ENCODE measurements at places on chromosomes 7 and 10.

GRCh38 chr10:84214612-84215235 is 10.6 kb downstream of the LRIT2 start:
- no peak for DNase-seq

- DNase-seq: no peak
Observed at GRCh38 chr10:120051671-120052070, 159.1 kb downstream of the SEC23IP start.

DNA sequence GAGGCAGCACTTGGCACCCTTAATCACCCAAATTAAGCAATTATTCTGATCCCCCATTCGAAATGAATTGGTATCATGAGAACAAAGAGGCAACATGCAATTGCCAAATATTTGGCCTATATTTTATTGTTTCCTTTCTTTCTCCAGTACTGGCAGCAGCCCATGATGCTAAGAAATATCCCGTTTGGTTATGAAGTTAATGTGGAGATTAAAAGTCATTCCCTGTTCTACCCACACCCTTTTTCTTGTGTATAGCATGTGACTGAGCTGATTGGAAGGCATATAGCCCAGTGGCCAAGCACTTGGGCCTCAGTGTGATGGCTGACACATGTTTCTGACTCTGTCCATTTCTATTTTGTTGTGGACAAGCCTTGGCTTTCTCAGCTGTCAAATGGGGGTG is 692.3 kb upstream of the GALNT17 start:
- DNase-seq: no peak

DNA sequence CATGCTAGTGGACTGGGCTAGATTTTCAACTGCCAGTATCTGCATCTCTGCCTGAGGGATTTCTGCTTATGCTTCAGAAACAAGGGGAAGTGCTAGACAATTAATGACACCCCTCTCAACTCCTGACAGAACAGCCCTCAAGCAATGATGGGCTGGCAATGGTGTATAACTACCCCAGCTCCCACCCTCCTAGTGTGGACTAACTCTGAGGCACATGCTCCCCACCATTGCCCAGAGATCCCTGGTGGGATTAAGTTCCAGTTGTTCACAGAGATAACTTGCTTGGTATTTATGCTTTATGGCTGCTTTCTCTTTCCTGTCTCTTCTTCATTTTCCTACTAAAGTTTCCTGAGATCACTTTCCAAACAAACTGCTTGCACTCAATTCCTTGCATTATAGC is 113.5 kb downstream of the RPS24 start:
- no peak for DNase-seq

GRCh38 chr10:11931038-11931437 is 107.9 kb downstream of the PROSER2 start:
- DNase-seq: no peak

DNA sequence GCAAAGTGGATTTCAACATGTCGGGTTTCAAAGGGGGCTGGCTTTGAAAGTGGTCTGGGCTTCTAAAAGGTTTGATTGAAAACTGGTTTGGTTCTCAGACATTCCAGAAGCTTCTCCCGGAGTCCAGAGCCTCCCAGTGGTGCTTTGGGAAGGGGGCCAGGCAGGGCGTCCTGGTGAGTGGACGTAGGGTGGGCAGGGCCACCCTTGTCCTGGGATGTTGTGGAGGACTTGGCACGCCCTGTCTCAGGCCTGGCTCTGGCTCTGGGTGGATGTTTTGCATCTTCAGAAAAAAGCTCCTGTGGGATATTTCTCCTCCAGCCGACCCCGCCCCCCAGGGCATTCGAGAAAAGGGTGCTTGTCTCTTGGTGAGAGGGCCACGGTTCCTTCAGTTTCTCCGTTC is 31.2 kb downstream of the GRIFIN start:
- DNase-seq: no peak

GRCh38 chr10:31374146-31374696 is 55.2 kb downstream of the ZEB1 start:
- no peak for DNase-seq

- no peak for DNase-seq
Observed at GRCh38 chr7:44375236-44375699, 49.9 kb upstream of the CAMK2B start.

DNA sequence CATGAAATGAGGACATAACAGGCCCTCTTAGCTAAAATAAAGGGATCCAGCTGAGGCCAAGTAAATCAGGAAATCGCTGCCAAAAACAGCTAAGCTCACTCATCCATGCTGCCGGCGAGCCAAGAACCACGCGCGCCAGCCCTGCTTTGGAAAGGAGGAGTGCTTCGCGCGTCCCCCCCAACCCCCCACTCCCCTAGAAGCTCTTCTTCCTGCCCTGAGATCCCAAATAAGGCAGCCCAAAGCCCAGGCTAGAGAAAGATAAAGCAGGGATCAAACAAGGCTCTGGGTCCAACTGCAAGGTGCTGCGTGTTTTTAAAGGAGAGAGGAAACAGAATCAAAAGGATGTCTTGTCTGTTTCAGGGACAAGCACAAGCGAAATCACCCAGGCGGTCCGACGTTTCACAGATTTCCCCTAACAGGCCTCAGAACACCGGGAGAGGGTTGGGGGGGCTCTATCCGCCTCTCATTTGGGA is 168.3 kb upstream of the AUTS2 start:
- DNase-seq: no peak

DNA sequence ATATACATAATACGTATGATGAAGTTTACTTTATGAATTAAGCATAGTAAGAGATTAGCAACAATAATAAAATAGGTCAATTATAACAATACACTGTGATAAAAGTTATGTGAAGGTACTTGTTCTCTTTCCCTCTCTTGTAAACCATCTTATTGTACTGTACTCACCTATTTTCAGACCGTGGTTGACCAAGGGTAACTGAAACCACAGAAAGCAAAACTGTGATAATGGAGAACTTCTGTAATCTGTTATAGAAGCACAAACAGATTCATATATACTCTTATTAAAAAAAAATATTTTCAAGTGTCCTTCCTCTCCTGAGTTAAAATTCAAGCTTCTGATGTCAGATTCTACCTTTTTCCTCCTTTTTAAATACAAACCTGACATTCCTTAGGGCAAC is 1247.8 kb upstream of the SORCS1 start:
- DNase-seq: no peak

DNA sequence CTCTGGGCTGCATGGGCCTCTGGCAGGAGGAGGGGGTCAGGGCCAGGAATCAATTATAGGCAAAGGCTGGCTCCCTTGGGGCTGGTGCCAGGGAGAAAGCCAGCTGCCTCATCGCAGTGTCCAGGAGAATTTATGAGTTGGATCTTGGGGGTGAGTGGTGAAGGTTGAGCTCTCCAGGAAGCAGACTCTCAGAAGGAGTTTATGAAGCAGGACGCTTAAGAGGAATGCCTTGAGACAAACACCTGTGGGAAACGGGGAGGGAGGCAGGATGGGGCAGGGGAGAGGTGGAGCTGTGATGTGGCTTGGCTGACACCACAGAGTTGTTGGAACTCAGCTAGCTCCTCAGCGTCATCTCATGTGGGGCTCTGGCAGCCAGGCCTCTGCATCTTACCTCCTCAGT is 428.5 kb downstream of the RPS24 start:
- no peak for DNase-seq

GRCh38 chr10:3538291-3538655 is 246.7 kb downstream of the KLF6 start:
- DNase-seq: no peak

DNA sequence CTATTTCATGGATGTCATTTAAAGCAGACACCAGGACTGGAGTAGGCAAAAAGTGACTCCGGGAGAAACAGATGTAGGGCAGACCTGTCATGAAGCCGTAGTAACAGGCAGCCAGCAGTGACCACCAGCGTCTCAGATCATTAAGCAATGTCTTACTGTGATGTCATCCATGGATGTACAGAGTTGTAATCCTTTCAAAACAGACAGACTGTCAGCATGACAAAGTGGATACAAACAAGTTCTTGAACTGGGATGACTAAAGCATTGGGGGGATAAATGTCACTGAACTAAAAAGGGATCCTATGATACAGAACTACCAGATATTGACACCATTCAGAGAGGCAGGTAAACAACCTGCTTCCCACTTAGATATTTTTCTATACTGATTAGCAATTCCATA is 675.5 kb downstream of the PARD3 start:
- no peak for DNase-seq

DNA sequence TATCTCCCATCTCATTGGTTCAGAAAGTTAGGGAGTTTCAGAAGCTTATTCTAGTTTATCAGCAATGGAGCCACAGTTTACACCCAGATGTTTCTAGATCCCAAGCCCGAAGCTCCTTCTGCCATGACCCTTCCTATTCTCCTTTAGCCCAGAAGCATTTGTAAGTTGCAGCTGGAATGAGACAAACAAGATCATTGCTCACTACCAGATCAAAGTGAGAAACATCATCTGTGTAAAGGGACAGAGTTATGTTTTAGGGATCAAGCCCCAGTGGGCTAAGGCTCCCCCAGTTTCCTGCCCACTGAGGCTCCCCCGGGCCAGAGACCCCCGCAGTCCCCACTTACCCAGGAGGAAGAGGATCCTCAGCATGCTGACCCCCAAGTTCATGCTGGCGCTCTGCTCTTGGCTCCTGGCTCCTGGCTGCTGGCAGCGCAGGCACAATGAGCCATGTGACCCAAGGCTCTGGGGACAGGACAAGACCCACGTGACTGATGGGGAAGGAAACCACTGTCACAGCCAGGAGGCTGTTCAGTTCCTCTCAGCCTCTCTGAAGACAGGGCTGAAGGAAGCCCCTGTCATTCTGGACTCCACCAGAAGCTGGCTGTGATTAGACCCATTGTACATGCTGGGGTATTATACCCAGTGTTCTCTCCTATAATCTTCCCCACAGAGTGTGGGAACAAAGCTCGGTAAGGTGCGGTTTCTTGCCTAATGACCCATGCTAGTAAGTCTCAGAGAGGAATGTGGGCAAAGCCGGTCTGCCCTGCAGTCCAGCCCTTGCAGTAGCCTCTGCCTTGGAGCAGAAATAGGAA is at the start of gene TMEM273:
TMEM273 (minus strand) TSS at position 442 of the 812 bp plus-strand sequence; CDS start at position 387, 55 bp downstream.
- DNase-seq: no peak

GRCh38 chr7:45092100-45092930 is 3.5 kb upstream of the NACAD start:
- no peak for DNase-seq

DNA sequence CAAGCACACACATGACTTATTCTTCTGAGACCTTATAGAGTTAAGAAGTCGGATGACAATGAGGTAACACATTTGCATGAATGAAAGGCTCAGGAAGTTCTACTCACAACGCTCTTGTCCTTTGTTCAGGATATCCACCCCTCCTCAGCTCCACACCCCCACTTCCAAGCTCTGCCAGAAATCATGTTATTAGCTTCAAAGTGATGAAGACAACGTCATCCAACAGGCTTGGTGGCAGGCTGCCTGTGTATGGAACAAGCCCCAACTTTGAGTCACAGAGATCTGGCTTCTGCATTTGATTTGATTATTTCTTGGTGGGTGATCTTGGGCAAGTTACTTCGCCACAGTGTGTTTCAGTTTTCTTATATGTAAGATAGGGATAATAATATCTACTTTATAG is 12.4 kb upstream of the BMPER start:
- no peak for DNase-seq

GRCh38 chr7:151076863-151077704 is 3.5 kb downstream of the FASTK start:
- no peak for DNase-seq

GRCh38 chr7:23315366-23315765 is 16.2 kb downstream of the MALSU1 start:
- DNase-seq: no peak

DNA sequence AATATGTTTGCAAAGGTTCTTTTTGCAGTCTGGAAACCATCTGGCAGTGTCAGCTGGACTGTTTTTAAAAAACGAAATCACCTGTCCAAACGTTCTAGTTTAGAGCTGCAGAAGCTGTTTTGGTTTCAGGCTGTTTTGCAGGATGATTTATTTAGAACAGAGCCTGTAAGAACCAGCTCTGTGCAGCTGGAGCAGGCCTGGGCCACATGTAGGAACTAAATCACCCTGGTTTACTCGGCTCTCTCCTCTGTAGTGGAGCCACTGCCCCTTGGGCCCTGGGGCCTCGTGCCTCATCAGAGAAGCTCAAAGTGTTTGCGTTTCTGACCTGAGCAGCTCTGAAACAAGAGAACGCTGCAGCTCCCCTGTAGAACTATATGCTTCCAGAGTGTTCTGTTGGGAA is 142.5 kb downstream of the ACTR3B start:
- DNase-seq: no peak

DNA sequence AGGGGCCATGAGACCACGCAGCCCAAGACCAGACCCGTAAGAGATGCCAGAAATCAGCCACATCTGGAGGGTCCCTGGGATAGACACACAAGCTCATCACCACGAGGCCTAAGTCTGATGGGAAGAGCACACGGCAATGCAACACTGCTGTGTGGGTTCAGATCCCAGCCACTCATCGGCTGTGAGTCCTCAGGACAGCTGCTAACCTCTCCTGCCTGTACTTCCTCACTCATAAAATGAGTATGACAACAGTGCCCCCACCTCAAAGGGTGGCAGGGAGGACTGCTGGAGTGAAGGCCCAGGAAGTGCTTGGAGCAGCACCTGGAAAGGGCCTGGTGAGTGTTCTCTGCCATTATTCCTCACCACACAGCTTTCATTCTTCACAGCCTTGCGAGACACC is 60.9 kb downstream of the MAD1L1 start:
- DNase-seq: no peak

DNA sequence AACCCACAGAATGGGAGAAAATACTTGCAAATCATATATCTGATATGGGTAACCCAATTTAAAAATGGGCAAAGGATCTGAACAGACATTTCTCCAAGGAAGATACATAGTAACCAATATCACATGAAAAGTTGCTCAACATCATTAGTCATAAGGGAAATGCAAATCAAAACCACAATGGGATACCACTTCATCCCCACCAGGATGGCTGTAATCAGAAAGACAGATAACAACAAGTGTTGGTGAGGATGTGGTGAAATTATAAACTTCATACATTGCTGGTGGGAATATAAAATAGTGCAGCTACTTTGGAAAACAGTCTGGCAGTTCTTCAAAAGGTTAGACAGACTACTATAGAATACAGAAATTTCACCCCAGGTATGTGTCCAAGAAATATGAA is 19.3 kb downstream of the AOC1 start:
- no peak for DNase-seq

GRCh38 chr7:128456255-128456725 is 612 bp downstream of the HILPDA start:
- DNase-seq: no peak

GRCh38 chr7:52017802-52018679 is 701.4 kb upstream of the COBL start:
- no peak for DNase-seq

DNA sequence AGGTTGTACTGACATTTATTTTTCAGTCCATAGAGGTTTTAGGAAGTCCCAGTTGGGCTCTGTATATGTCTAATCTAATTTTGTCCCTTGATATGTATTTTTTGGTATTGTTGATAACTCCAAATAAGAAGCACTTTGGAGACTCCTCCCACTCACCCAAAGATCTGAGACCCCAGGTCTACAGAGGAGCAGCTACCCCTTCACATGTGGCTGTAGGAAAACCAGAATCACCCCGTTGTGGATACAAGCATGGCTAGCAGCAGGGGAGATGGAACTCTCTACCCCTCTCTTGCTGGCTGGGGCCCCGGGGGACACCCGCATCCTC is 9.4 kb downstream of the HHEX start:
- no peak for DNase-seq

GRCh38 chr10:89475125-89475524 is 60.3 kb downstream of the SLC16A12 start:
- no peak for DNase-seq

- DNase-seq: peak; percentile 47
Observed at GRCh38 chr10:91162495-91163268, 57.8 kb upstream of the PCGF5 start.
